ENCODE measurements at places on chromosomes 3 and 15. TPM values are rescaled to one million over a fixed set of nuclear protein-coding genes. Genes with fewer than 3 reads are reported as not detected.

The GABRB3 gene
- 0.13 TPM for total RNA-seq

The OR5H2 gene
- total RNA-seq, result not detected

GRCh38 chr15:70140543-70141375 lies 43.0 kb upstream of the TLE3 start:
- peak overlapping the region; percentile 60 for H3K27ac ChIP-seq
- no peaks in the 10 kb centered on the region for H3K27me3 ChIP-seq
- DNase-seq, result no peak

- no peak overlapping the region for H3K27ac ChIP-seq
- no peak overlapping the region for H3K4me3 ChIP-seq
- no peaks in the 10 kb centered on the region for H3K36me3 ChIP-seq
- no peaks in the 10 kb centered on the region for H3K27me3 ChIP-seq
- no peaks in the 10 kb centered on the region for H3K4me1 ChIP-seq
Observed at GRCh38 chr3:126128504-126129397, 44.8 kb upstream of the SLC41A3 start.

DNA sequence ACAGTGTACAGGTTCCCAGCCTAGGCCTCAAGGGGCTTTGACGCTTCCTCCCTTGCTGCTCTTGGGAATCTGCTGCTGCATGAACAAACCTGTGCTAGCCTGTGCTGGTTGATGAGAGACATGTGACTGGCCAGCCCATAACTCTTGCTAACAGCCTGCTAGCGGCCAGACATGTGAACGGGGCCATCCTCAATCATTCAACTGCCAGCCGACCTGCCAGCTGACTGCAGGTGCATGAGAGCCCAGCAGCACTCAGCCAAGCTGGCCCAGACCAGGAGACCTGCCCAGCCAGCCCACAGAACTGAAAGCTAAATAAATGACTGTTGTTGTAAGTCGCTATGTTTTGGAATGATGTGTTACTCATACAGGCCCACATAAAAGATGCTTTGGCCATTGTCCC lies 82.4 kb upstream of the DLG1 start:
- H3K4me3 ChIP-seq, result no peak overlapping the region
- H3K4me1 ChIP-seq, result no peaks in the 10 kb centered on the region
- DNase-seq, result no peak
- H3K27me3 ChIP-seq, result peaks cover 13% of the 10 kb centered on the region
- no peaks in the 10 kb centered on the region for H3K36me3 ChIP-seq

GRCh38 chr3:137012097-137012501 lies 54.3 kb downstream of the IL20RB start:
- H3K4me1 ChIP-seq, result peaks cover 3% of the 10 kb centered on the region
- no peak for DNase-seq
- no peak overlapping the region for H3K4me3 ChIP-seq
- no peaks in the 10 kb centered on the region for H3K27me3 ChIP-seq
- H3K36me3 ChIP-seq, result no peaks in the 10 kb centered on the region
